ENCODE measurements at places on chromosomes 1 and 21.

DNA sequence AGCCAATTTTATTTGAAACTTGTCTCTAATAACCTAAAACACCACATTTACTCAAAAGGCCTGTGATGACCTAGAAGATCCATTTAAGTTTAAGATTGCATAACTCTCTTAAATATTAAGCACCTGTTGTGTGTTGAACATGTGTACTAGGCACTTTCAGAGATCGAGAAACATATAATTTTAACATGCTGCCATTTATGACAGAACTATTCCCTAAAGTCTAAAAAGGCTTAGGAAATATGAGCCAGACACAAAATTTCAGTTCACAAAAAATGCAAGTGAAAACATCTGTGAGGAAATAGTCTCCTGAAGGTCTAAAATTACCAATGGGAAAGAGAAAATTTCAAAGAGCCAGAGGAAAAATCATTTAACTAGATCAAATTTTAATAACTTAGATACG, 37.7 kb downstream of the CEP170 start:
- no peak for DNase-seq

- no peak for DNase-seq
Measured at GRCh38 chr21:26587736-26588201, 14.7 kb upstream of the CYYR1 start.

GRCh38 chr1:10489291-10490055, 14.7 kb downstream of the PEX14 start:
- DNase-seq = no peak

GRCh38 chr1:169727307-169727706, 6.6 kb downstream of the SELE start:
- DNase-seq = no peak

- peak; percentile 89 for DNase-seq
Measured at GRCh38 chr1:83799594-83799993, 199.3 kb downstream of the TTLL7 start.

DNA sequence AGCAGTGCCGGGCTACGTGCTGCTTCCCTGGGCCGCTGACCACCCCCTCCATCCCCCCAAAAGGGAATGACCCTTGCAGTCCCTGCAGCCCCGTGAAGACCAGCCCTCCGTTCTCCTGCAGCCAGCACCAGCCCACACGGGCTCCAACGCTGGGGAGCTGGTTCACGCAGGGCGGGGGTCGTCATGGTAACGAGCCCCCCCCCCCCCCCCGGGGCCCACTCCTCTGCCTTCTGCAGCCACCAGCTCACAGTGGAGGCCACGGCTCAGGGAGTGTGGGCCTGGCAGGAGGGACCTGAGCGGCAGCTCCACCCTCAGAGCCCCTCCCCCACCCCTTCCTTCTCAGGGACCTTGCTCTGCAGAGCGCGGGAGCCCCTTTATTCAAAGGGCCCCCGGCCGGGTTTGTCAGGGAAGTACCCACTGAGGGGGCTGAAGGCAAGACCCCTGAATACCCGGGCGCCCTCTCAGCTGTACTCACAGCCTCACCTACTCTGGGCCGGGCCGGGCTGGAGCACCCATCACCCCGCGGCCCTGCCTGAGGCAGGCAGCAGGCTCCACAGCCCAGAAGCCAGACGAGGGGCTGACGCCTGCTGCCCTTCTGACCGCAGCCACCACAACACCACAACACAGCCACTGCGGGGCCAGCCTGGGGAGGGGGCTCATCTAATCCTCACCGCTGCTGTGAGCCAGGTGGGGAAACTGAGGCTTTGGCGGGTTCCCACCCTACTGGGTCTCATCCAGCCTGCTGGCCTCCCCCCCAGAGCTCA, 12.6 kb downstream of the MEGF6 start:
- no peak for DNase-seq

- no peak for DNase-seq
Measured at GRCh38 chr1:81703391-81703755, 97.4 kb upstream of the ADGRL2 start.

DNA sequence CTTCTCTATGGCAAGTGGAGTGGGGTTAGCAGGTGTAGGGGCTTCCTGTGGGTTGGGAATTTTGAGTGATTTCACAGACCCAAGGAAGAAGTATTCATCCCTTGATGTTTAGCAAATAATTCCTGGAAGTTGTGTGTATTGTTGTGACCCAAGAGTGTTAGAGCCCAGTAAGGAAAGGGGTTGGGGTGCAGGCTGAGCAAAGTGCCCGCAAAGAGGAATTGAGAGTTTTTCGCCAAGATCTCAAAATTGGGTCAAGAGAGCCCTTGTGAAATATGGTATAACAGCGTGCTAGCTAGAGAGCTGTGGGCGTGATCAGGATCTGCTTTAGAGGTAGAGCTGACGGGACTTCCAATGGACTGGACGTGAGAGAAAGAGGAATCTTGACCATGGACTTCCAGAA, 73.0 kb upstream of the LAPTM5 start:
- no peak for DNase-seq

DNA sequence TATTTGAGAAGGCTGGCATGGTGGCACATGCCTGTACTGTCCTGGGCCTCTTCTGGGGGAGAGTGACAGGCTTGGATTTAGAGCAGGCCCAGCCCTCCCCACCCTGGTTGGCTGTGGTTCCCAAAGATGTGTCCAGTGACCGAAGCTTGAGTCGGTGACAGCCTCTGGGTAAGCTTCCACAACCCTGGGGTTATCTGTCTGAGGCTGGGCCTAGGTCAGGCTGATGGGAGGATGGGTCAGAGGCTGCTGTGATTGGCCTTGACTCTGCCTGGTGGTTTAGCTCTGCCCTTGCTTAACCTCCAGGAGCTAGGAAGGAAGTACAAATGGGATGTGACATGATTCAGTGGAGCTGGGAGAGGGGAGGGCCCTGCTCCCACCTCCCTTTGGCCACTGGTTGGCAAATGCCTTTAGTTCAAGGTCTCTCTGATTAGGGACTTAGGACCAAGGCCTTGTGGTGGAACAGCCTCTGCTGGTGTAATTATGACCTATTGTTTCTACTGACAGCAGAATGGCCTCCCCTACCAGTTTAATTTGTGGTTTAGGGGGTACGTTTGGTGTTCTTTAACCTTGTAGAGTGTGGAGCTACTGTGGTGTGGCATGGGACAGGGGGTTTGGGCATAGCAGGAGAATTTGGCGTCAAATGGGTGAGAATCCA, 16.6 kb downstream of the NUDC start:
- no peak for DNase-seq

Measured in NCI-H446 (cell line).